ENCODE measurements at places on chromosomes 4 and X.

DNA sequence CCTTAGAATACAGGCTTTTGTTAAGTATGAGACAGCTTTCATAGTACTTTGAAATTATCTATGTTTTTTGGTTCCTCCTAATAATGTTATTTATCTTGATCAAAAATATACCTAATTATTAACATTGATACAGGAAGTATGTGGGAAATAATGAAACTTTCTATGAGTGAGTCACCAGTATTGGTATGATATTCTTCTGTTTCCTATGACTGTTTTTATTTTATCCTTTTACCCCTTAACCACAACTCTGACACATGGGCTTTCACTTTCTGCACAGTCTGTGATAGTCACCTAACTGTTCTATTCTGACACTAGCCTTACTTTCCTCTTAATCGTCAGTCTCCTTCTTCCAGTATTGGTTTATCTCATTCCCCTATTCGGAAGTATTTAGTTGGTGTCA is 4.7 kb downstream of the THAP9 start:
- no peak for DNase-seq

GRCh38 chr4:44522761-44523445 is 74.3 kb upstream of the KCTD8 start:
- DNase-seq: no peak

GRCh38 chrX:20026278-20026677 is 35.4 kb upstream of the BCLAF3 start:
- DNase-seq: no peak

DNA sequence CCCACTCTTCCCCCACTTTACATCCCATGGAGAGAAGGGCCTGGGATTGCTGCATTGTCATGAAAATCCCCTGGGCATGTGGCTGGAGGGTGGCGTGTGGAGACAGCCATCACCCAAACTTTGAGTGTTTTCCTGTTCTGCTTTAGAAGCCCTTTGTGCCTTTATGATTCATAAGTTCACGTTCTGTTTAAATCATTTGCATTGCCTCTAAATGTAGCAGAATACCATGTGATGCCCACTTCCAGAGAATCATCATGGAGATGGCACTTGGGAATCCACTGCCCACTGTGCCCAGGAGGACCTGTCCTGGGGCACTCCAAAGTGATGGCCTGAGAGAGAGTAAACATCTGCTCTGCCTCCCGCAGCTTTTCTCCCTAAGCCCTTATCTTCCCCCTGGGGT is 52.8 kb downstream of the MED28 start:
- no peak for DNase-seq

DNA sequence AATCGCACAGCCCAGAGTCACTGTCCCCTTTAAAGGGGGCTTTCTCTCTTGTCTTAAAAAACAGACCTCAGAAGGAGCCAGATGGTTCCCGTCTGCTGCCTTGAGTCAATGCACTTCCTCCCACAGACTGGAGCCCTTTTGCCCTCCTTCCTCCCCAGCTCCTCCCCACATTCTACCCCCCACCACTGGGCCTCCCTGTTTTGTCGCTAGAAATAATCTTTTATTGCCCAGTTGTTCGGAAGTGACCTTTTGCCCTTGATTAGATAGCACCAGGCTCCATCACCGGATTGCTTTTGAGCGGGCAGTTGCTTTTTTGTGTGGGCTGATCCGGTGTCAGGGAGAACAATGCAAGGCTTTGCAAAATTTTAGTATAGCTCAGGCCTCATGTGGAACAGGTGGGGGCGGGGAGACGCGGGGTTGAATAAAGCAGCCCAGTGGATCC is 47.7 kb downstream of the SPRY1 start:
- no peak for DNase-seq

DNA sequence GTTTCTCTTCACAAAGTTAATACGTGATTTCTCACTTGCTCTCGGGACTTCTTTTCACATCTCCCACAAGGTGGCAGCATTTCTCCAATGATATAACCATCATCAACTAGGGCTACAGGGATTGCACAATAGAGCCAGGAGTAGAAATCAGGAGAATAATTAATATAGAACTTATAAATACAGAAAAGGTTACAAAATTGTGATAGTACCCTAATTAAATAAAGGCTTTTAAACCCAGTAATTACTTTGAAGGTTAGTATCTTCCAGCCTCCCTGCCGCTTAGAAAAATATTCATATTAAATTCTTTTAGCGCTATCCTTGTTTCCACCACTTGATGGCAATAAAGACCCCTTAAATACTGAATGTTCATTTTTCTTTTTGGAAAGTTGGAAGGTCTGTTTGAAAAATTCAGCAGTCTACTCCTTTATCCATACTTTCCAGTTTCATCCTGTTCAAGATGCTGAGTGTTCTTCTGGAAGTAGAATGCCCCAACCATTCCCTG is 65.8 kb downstream of the RASGEF1B start:
- peak; percentile 81 for DNase-seq

DNA sequence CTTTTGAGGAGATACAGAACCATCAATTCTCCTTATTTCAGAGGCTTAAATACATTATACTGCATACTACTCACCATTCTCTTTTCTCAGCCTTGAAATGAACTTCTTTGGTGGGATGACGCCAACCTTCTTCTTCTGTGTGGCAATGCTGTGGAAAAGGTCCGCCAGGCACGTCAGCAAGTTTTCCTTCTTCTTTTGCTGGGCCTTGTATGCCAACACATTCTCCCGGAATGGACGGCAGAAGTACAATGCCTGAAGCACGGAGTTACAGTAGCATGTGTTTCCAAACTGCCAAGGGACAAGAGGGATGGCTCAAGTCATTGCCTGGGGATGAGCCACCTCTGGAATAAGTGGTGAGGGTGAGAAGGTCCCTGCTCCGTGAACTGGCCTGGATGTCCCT is 31.2 kb downstream of the USP46 start:
- no peak for DNase-seq

DNA sequence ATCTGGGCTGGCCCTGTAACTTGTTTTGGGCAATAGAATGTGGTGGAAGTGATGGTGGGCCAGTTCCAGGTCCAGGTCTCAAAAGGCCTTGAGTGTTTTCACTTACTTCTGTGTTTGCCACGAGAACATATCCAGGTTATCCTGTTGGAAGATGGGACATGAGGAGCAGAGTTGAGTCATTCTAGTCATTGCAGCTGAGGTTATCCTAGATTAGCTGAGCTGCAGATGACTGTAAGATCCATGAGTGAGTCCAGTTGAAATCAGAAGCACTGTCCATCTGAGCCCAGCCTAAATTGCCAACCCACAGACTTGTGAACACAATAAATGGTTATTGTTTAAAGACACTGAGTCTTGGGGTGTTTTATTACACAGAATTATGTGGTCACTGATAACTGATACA is 45.3 kb upstream of the RPS6KA3 start:
- no peak for DNase-seq

DNA sequence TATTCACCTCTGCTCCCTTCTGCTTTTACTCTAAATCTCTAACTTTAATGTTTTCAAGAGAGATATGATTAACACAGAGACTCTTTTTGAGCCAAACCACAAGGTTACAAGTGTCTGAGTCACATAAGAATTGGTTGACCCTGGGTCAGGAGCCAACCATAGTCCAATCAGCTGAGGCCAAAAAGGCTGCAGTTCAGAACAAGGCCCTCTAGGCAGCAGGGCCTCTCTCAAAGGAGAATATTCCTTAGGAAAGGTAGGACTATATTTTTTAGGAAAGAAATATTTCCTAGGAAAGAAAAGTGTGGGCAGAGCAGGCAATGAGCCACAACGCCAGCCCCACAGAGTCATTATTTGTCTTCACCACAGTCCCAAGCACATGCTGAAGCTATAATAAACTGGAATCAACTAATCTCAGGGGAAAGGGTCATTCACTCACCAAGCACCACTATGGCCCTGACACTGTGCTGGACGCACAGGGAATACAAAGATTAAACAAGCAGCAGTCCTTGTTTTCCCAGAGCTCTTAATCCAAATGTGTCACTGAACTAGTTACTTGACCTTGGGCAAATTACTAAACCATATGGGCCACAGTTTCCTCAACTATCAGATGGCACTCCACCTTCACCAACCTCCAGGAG is 2.2 kb downstream of the ATP8A1 start:
- DNase-seq: no peak

- DNase-seq: no peak
Measured at GRCh38 chr4:164616961-164617360, 137.0 kb upstream of the SMIM31 start.

DNA sequence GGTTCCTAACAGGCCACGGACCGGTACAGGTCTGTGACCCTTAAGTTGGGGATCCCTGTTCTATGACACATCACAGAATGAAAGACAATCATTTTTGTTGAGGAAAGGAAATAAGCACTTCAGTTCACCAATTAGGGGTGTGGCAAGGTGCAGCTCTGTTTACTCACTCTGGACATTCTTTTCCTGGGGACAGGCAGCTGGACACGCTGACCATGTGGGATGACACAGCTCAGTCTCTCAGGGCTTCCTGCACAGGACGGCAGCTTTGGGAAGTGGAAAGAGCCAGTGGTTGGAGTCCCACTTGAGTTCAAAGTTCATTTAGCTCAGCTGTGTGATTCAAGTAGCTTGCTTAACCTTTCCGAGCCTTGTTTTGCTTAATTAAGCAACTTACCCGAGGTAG is 55.7 kb downstream of the NDNF start:
- DNase-seq: no peak

DNA sequence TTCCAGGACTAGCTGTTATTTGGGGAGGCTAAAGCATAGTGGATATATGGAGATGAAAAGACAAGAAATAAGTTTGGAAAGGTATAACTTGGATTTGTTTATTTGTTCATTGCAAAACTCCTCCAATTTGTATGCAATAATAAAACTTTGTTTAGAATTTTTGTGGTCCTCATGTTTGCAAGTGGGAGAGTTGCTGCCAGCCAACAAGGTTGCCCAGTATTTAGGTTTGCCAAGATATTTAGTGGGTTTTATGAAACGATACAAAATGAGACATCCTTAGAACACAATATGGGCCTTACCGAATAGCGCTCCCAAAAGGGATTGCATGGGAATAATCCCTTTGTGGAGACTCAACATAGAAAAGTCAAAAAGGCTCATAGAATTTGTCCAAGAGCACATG is 162.1 kb downstream of the INPP4B start:
- no peak for DNase-seq

DNA sequence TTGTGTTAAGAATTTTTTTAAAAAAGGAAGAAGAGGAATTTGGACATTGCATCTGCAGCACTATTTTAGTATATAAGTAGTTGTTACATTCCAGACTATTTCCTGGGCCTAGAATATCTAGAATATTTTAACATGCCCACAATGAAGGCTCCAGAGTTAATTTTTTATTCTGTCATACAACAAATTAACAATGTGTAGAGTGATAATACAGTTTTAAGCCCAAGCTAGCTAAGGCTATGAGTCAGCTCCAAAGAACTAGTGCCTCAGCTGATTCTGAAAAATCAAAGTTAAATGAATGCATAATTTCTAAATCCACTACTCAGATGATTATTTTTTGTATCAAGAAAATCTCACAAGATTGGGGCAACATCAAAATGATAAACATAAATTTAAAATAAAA is 231.4 kb downstream of the PRDM5 start:
- no peak for DNase-seq

DNA sequence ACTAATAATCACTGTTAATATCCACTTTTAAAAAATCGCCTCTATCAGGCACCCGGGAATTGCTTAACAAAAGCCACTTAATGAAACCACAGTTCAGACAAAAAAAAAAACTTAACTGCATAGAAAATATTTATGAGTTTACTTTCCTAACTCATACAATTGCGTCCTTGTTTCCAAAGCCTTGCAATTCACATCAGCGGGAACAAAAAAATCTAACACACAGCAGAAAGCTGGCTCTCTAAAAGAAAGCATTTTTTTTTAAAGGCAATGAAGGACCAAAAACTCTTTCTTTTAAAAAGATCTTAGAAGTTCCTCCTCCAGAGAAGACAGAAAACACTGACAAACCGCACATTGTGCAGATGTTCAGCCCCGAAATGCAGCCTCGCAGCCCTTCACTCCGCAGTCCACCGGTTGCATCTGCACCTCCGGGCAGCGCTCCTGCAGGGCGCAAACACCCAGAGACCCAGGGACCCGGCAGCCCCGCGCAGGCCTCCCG is 812 bp downstream of the FAT1 start:
- DNase-seq: no peak

GRCh38 chr4:94038195-94038594 is 169.5 kb upstream of the SMARCAD1 start:
- DNase-seq: no peak

DNA sequence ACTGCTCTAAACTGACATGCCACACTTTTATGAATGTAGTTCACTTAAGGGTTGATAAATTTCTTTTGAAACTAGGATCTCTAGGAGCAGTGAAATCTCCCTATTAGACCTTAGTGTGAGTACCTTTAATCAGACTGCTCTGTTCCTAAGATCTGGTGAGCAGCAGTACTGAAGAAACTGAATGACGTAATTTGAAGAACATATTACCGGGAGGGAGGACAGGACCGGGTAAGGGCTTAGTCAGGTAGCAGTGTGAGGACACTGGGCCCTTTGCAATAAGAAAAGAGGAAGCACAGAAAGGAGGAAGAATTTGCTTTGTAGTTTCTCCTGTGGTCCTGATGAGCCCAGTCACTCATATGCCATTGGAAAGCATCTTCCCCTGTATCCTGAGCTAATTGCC is 255.2 kb downstream of the THOC2 start:
- DNase-seq: no peak

DNA sequence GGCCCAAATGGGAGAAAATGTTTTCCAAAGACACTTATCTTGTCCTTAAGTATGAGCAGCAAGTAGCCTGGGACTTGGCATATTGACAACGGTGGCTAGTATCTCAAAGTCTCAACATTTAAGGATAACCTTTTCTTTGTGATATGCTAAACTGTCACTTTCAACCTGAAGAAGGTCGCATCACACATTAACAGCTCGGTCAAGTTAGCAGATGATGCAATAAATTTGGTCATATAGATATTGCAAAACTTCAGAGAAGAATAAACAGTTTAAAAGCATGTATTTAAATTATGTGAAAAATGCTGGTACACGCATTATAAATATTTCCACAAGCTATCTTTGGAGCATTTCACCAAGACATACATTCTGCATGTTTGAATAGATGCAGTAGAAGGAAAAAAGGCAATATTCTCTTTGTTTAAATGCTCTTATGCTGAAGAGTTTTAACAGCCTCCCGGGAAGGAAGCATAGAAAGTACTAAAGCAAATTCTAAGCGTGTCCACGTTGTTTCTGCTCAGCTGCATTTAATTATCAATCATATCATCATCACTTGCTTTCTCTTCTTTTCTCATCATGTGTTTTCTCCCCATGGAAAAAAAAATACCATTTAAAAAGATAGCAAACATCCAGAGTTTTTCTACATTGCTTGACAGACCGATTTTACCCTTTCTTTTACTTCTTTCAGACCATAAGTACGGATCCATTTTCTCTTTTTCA is 24.2 kb downstream of the ARHGAP6 start:
- no peak for DNase-seq

DNA sequence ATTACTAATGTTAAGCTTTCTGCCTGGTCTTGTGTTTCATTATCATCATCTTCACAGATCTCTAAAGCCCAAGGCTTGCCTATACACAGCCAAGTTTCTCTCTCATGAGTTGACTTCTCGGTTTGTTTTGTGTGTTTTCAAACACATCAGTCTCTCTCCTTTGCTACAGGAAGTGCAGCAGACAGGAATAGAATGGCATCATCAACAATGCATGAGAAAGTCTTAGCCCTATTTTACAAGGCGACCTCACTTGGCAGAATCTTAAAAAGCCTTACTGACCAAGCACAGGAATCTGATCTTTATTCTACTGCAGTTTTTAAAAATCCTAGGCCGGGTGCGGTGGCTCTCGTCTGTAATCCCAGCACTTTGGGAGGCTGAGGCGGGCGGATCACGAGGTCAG is 36.8 kb downstream of the CC2D2A start:
- DNase-seq: no peak
